ENCODE measurements at places on chromosomes 13 and 19.

DNA sequence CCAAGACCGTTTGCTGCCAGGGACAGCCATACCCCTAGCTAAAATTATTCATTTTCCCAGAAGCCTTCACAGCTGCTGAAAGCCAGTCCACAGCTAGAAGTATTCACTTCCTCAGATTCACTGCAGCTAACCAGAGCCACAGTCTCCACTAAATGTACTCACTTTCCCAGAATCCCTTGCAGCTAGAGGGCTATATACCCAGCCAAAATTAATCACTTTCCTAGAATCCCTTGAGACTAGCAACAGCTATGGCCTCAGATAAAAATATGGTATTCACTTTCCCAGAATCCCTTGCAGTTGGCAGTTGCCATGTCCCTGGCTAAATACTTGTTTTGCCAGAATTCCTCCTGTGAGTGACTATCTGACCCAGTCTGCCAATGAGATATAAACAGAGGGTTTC, 13.8 kb upstream of the MEIS3 start:
- no peak for DNase-seq

DNA sequence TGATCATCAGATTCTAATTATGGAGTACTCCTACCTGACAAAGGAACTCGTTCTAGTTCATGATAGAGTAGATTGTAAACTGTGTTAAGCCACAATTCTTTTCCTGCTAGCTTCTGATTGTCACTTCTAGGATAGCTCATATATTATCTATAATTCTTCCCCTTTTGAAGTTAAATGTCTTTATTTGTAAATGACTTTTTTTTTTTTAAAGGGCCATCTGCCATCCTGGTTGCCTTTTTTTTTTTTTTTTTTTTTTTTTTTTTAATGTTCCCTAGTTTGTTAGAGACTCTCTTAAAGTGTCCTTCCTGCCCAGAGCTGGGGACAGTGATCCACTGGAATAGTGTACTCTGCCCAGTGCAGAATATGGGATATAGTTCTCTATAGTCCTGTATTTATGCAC, 4.3 kb downstream of the CHAMP1 start:
- DNase-seq: no peak

DNA sequence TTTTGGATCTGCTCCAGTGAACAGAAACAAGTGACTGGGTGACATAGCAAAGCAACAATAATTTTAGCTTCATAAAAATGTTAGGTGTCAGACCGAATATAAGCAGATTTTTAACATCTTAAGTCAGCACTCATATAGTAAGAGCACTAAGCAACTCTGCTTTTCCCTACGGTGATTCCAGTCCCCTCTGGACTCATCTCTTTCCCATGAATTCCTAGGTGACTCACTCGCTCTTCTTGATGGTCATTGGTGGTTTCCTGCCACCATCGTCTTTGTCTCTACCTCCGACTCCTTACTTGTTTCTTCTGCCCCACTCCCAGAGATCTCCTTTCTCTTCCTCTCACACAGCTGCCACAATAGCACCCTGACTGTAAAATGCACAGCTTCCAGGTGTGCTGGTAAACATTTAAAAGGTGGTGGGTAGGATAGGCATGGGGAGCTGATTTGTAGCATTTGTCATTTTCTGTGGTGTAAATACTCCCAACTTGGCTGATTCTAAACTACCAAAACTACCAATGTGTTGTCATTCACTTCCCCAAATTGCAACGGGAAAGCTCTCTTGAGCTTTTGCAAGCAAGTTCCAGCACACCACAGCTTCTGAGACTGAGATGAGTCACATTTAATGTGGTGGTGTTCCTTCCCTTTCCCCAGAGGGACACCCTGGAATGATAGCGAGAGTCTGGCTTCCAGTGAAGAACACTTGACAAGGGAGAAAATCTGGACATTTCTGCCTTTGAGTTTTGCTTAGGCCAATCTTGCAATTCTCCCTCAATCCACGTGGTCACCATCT, 42.8 kb upstream of the CLDN10 start:
- DNase-seq: peak; percentile 8

GRCh38 chr13:24032252-24032651, 128.3 kb upstream of the SPATA13 start:
- DNase-seq: no peak

- DNase-seq: no peak
Measured at GRCh38 chr13:80132741-80133601, 208.0 kb downstream of the SPRY2 start.

DNA sequence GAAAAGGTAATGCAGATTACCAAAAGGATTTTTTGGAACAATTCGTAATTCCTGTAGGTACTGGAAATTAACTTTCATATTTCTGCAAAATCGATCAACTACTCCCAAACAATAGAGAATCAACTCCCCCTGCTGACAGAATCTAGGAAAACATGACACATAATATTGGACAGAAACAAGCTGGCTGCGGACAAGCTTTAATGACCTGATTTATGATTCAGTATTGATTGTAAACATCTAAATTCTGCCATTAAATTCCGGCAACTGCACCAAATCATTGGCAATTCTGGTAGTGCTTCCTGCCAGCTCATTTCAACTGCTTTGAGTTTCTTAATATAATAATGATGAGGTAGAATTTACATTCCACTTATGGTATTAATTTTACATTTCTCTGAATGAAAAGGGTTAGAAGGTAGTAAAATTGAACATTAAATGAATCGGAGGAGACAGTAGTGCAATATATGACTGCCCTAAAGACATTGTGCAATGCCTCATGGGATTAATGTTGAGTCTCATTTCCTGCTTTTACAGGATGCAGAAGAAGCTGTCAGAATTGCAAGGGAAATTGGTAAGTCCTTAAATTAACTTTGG, 146.5 kb downstream of the PCCA start:
- no peak for DNase-seq

- DNase-seq: no peak
Measured at GRCh38 chr13:38166116-38166515, 183.5 kb upstream of the UFM1 start.

DNA sequence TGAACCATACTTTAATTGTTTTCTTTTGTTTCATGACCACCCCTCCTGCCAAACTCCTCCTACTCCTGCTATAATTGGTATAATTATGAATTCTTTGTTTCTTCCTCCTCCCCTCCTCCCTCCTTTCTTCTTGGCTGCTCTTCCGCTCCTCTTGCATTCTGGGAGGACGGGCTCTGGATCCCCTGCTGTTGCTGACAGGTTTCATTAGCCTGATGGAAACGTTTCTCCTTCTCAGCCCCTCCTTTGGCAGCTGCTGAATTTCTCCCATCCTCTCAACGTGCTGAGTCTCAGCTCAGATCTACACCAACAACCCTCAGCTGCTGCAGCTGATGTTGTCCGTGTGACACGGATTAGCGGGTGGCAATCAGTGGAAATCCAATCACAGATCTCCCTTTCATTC, 97.1 kb upstream of the UBAC2 start:
- no peak for DNase-seq

- no peak for DNase-seq
Measured at GRCh38 chr13:110356362-110356761, 49.3 kb downstream of the COL4A2 start.

- no peak for DNase-seq
Measured at GRCh38 chr19:54502518-54503048, at the start of gene LAIR2. TSS of gene LAIR2 (plus strand) at chr19:54502831. CDS start at chr19:54502919, 88 bp downstream.

DNA sequence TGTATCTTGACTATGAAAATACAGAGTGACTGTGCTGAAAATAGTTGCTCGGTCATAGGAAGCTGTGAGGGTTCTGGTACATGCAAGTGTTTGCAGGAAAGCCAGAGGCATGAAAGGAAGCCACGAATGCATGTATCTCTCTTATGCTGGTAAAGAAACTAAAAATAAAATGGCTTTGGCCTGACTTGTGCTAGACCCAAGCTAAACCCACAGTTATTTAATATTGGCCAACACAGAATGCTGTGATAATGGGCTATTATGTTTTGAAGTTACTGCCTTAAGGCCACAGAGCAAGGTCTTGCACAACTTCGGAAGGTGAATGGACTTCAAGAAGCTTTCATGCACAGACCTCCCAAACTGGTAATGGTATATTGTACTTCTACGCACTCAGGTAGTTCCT, 518.2 kb upstream of the HTR2A start:
- no peak for DNase-seq

GRCh38 chr19:5354403-5354802, 13.8 kb upstream of the PTPRS start:
- no peak for DNase-seq

DNA sequence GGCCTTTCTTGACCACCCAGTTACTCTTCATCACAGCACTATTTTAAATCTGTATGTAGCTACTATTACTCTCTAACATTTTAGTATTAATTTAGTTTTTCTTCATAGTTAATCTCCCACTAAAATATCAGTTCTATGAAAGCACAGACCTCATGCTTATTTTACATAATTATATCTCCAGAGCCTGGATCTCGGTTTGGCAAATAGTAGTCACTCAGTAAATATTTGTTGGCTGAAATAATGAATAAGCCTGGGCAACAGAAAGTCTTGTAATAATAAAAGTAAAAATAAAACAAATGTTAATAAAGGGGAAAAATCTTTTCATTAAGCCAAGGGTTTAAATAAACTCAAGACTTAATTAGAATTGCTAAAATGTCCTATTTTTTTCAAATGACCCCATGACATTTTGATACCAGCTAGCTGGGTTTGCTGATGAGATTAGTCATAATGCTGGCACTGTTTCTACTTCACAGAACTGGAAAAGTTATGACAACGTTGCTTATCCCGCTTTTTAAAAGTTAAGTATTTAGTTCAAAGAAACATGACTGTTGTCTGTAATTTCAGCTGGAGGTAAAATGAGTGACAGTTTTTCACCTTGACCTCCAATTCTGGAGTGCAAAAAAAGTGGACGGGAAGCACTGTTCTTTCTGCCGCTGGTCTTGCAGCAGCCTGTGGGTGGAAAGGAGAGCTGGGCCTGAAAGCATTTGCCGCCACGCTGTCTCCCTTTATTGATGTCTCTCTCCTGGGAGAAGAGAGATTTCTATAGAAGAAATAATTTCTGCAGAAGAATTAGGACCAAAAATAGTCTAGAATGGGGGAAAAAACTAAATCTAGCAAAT, 85.2 kb upstream of the SPATA13 start:
- no peak for DNase-seq

- DNase-seq: no peak
Measured at GRCh38 chr13:49690133-49690994, 922 bp downstream of the EBPL start.

- DNase-seq: no peak
Measured at GRCh38 chr13:77810878-77811277, 107.8 kb downstream of the EDNRB start.

- DNase-seq: no peak
Measured at GRCh38 chr19:49255674-49256073, 69.3 kb downstream of the SLC6A16 start.

- DNase-seq: no peak
Measured at GRCh38 chr19:16148443-16149229, 5.2 kb downstream of the HSH2D start.

DNA sequence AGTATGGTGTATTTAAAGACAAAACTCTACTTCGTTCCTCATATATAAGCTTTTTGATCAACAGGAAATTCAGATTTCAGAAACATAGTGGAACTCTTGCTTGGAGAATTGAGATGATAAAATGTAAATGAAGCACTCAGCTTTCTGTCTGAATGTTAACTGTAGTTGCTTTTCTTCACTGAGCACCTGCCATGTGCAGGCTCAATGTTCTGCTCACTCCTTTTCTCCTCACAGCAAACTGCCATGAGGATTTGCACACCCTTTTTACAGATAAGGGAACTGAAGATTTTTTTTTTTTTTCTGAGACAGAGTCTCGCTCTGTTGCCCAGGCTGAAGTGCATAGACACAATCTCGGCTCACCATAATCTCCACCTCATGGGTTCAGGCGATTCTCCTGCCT, 28.0 kb upstream of the FOXO1 start:
- DNase-seq: no peak

DNA sequence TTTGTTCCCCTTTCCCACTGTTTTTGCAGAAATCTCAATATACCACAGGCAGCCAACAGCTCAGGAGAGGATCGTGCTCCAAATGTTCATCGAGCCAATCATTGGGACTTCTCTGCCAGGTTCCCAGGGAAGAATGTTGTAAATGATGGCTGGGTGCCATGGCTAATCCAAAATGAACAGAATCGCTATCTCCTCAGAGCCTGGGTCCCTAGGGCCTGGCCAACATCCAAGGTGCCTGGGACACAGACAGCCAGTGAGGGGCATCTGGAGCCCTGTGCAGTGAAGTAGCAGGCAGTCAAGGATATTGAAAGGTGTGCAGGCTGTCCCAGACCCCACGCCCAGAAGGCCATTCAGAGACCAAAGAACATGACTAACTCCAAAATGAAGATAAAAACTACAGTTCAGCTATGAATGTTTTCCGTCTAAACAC, 37.8 kb downstream of the BRD4 start:
- DNase-seq: no peak

DNA sequence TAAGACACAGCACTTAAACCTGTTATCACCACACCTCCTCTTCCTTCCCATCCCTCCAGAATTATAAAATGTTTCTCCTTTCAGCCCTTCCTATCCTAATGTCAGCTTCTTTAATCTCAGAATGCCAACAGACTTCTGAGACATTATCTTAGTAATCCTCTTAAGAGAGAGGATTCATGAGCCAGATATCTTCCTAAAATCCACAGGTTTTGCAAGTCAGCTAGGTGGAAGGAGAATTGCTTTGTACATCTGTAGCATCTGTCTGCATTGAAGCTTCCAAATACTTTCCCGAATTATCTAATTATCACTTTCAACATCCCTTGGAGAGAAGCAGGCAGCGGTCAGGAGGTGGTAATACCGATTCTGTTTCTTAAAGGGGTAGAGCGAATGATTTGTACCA, 179.1 kb downstream of the DCT start:
- DNase-seq: no peak

DNA sequence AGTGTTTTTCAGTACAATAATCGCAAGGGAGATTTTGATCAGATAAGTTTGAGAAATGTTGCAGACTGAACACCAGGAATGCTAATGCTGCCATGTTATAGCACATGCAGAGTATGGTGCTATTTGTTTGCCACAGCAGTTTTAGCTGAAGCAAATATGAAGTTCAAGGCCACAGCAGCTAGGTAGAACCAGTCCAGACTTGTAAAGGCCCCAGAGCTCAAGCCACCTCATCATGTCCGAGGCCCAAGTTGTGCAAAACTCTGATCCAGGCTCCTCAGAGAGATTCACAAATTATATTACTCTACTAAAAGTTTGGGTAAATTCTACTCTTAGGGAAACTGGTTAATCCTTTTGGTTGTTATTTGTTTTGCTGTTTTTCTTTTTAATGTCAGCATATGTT, 2702.6 kb downstream of the PCDH9 start:
- no peak for DNase-seq

All from bone marrow (tissue), 2 donors.